Chondrocyte (in vitro differentiated cells): ENCODE measurements at places on chromosomes 11 and 22.

- DNase-seq, result no peak
These were observed 1.2 kb downstream of the ACCS start for GRCh38 chr11:44067266-44067665.

DNA sequence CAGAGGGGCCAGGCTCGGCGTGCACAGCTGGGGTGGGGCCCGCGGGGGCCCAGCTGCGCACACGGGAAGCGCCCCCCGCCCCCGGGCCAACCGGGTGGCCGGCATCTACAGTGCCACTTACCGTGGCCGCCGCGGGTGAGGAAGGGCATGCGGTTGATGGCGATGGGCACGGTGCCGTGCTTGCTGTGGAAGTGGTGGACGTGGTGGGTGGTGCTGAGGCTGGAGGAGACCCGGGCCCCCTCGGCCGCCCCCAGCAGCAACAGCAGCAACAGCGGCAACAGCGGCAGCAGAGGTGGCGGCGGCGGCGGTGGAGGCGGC, 51.4 kb downstream of the SLC22A12 start:
- no peak for DNase-seq

- DNase-seq, result no peak
These were observed 8.8 kb upstream of the ST14 start for GRCh38 chr11:130150790-130151189.

GRCh38 chr22:38448945-38449745, 5.9 kb downstream of the KCNJ4 start:
- DNase-seq, result no peak

- DNase-seq, result no peak
These were observed 25.0 kb upstream of the TMPRSS5 start for GRCh38 chr11:113730887-113731726.

DNA sequence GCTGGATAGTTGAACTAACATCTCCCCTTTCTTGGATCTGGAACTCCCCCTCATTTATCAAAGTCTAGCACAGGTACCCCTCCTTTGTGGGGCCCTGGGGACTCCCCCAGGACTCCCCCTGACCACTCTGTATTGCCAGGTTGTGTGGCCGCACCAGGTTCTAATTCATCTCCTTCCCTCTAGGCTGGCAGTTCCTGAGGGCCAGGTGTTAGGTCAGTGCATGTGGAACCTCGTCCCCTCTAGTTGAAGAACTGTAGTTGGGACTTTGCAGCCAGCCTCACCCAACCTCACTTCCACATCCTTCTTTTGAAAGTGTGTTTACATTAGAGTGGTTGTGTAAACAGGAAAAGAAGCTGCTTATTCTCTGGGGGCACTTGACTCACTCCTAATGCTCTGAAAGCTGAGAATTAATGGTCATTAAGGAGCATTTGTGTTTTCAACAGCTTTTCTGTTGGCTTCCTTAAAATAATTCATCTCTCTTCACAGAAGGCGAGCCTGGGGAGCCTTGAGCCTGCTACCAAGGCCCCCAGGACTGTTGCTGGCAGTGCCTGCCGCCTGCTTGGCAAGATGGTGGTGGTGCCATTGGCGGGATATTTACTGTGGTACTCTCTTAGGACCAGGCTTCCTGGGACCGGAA, 11.8 kb downstream of the UPB1 start:
- DNase-seq, result no peak
